ENCODE measurements at places on chromosomes 13 and 19. TPM values are rescaled to one million over a fixed set of nuclear protein-coding genes. Genes with fewer than 3 reads are reported as not detected.
A peak's percentile ranks its signal among the peaks of the same experiment; 100 is the strongest.

- no peak for DNase-seq
- no peaks in the 10 kb centered on the region for H3K4me1 ChIP-seq
- H3K27ac ChIP-seq: no peak overlapping the region
- H3K4me3 ChIP-seq: no peak overlapping the region
- no peaks in the 10 kb centered on the region for H3K36me3 ChIP-seq
- H3K27me3 ChIP-seq: no peaks in the 10 kb centered on the region
These were observed 22.0 kb downstream of the GPC6 start for GRCh38 chr13:93248627-93249047.

- no peaks in the 10 kb centered on the region for H3K27me3 ChIP-seq
- H3K27ac ChIP-seq: peak overlapping the region; percentile 71
- H3K36me3 ChIP-seq: no peaks in the 10 kb centered on the region
- H3K4me3 ChIP-seq: no peak overlapping the region
- peaks cover 20% of the 10 kb centered on the region for H3K4me1 ChIP-seq
These were observed 84.3 kb downstream of the RNASEH2B start for GRCh38 chr13:50993934-50994333.

- H3K36me3 ChIP-seq: no peaks in the 10 kb centered on the region
- H3K27me3 ChIP-seq: no peaks in the 10 kb centered on the region
- no peak overlapping the region for H3K4me3 ChIP-seq
- no peak overlapping the region for H3K27ac ChIP-seq
- peak; percentile 20 for DNase-seq
These were observed 22.2 kb downstream of the RASA3 start for GRCh38 chr13:114110091-114110829.

The MAST3 gene
- 0.59 TPM for total RNA-seq

GRCh38 chr19:55712804-55713631 lies 25.2 kb downstream of the NLRP9 start:
- no peak overlapping the region for H3K27ac ChIP-seq
- no peaks in the 10 kb centered on the region for H3K4me1 ChIP-seq
- no peak overlapping the region for H3K4me3 ChIP-seq
- DNase-seq: no peak
- no peaks in the 10 kb centered on the region for H3K36me3 ChIP-seq

- H3K36me3 ChIP-seq: no peaks in the 10 kb centered on the region
- H3K27ac ChIP-seq: no peak overlapping the region
- no peak overlapping the region for H3K4me3 ChIP-seq
These were observed 366.2 kb downstream of the DNAJC15 start for GRCh38 chr13:43389573-43389972.

DNA sequence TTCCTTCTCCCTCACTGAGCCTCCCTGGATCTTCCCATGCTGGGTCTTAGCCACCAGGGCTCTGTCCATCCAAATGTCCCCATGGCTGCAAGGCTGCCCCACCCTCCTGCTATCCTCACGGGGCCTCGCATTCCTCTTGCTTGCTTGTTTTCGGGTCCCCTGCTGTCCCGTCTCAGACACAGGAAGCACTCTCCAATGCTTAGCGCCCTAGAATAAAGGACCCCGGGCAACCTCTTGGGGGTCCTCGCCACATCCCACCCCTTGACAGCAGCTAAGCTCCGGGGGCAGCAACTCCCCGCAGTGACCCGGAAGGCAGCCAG lies 23.7 kb downstream of the SH3GL1 start:
- peaks cover 33% of the 10 kb centered on the region for H3K4me1 ChIP-seq
- no peaks in the 10 kb centered on the region for H3K27me3 ChIP-seq
- peak overlapping the region; percentile 84 for H3K27ac ChIP-seq
- no peaks in the 10 kb centered on the region for H3K36me3 ChIP-seq

- H3K4me3 ChIP-seq: no peak overlapping the region
- H3K27ac ChIP-seq: no peak overlapping the region
- H3K27me3 ChIP-seq: no peaks in the 10 kb centered on the region
- H3K4me1 ChIP-seq: no peaks in the 10 kb centered on the region
- no peak for DNase-seq
- no peaks in the 10 kb centered on the region for H3K36me3 ChIP-seq
These were observed 13.1 kb upstream of the FOXO1 start for GRCh38 chr13:40679480-40679985.

The BRSK1 gene
- not detected for total RNA-seq

- peaks cover 7% of the 10 kb centered on the region for H3K4me1 ChIP-seq
- H3K27ac ChIP-seq: peak overlapping the region; percentile 89
- DNase-seq: peak; percentile 73
- H3K36me3 ChIP-seq: no peaks in the 10 kb centered on the region
- no peak overlapping the region for H3K4me3 ChIP-seq
These were observed 108.4 kb downstream of the ZNF557 start for GRCh38 chr19:7177926-7178325.

Measured in uterus (tissue), 4 donors.